ENCODE measurements at places on chromosomes 11 and 22.

- DNase-seq: no peak
Measured at GRCh38 chr22:47299863-47300697, 537.6 kb downstream of the TBC1D22A start.

DNA sequence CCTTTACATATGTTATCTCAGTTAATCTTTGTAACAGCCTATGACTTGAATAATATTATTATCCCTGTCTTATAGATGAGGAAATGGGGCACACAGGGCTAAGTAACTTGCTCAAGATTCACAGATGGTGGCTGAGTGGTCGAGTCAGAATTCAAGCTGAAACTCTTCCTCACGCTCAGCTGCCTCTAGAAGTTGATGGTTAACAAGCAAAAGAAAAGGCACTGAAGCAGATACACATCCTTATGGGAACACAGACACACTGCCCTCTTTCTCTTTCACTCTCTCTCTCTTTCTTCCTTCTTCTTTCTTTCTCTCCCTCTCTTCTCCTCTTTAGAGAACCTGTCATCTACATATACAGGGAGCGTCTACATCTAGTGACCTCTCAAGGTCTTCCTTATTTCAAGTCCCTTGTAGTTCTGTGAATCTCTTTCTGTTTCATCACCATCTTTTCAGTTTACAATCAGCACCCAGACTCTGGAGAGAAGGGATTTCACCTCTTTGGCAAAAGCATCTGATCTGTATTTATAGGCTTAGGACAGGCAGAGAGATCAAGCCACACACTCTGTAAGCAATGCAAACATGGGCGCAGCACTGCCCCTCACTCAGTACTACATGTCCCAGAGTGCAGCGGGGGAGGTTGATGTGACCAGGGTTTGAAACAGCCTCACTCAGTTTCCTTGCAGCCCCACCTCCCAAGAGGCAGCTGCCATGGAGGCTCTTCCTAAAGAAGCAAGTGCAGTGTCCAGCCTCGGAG lies 75.7 kb downstream of the GRAMD1B start:
- no peak for DNase-seq

DNA sequence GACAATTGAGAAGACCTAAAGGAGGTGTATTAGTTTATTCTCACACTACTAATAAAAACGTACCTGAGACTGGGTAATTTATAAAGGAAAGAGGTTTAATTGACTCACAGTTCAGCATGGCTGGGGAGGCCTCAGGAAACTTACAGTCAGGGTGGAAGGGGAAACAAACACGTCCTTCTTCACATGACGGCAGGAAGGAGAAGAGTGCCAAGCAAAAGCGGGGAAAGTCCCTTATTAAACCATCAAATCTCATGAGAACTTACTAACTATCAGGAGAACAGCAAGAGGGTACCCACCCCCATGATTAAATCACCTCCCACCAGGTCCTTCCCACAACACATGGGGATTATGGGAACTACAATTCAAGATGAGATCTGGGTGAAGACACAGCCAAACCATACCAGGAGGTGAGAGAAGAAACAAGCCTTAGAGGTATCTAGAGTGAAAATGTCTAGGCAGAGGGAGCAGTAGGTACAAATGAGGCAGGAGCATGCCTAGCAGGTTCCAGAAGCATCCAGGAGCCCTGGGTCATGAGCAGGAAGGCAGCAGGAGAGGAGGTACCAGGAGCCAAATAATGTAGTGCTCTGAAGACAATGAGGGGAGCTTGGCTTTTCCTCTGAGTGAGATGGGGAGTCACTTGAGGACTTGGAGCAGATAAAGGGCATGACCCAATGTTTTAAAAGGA lies 31.6 kb downstream of the IL10RA start:
- DNase-seq: no peak

GRCh38 chr11:7575841-7576725 lies 62.3 kb downstream of the PPFIBP2 start:
- DNase-seq: no peak

- no peak for DNase-seq
Measured at GRCh38 chr11:86172894-86173293, 71.7 kb upstream of the EED start.

DNA sequence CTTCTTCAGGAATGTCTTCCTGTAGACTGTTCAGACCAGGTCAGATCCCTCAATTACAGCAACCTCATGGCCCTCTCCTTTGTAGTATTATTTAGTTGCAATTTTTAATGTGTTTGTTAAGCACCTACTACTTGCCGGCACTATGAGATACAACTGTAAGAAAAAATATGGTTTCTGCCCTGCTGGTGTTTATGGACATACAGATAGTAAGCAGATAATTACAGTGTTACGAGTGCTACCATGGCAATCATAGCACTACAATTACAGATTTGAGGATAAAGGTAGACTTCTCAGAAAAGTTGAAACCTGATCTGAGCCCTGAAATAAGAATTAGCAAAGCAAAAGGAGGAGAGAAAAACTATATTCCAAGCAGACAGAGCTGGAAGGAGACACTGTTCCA lies 2.8 kb downstream of the LRRC51 start:
- DNase-seq: no peak

DNA sequence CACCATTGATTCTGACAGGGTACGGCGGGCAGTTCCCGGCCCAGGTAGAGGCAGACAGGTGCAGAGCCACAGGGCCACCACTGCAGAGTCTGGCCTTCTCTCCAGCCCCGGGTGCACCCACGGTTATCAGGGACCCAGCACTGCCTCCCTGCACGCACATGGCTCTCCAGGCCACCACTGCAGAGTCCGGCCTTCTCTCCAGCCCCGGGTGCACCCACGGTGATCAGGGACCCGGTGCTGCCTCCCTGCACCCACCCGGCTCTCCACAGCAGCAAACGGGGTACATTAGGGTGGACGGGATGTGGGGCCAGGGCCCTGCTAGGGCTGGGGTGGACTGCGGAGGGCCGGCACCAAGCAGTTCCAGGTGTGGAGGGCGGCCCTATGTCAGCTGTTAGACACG lies 272.9 kb downstream of the BRD1 start:
- no peak for DNase-seq

GRCh38 chr22:47017245-47017644 lies 254.8 kb downstream of the TBC1D22A start:
- DNase-seq: no peak

GRCh38 chr11:86211619-86212018 lies 32.9 kb upstream of the EED start:
- no peak for DNase-seq

GRCh38 chr11:69158301-69159149 lies 2.8 kb downstream of the SMIM38 start:
- no peak for DNase-seq

Data from stimulated activated CD8-positive, alpha-beta memory T cell treated with anti-CD3 and anti-CD28 coated beads, Interleukin-12 subunit alpha, Interleukin-12 subunit beta, amount 100 ng/mL, for 1 hour (primary cell).